ENCODE measurements at places on chromosomes 3 and 15.

- no peak for DNase-seq
Measured at GRCh38 chr15:26767169-26767670, 5.6 kb downstream of the GABRB3 start.

GRCh38 chr15:60973637-60974415 lies 255.3 kb downstream of the RORA start:
- DNase-seq: peak; percentile 48

GRCh38 chr3:135213213-135213612 lies 418.2 kb downstream of the EPHB1 start:
- DNase-seq: no peak

DNA sequence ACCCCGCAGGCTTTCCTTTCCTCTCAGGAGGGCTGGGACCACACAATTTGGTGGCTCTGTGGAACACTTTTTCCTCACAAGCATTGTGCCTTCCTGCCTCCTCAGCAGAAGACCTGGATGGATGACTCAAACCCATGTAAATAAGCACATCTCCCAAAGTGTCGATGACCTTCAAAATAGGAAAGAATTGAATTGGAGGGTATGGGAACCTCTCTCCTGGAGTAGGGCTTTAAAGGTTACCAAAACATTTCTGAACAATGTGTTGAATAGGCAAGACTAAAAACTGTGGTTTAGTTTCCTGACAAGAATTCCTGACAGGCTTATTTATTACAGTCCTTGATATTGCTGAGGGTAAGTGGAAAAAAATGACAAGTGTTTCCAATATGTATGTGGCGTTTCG lies 118.2 kb downstream of the ALDH1A2 start:
- no peak for DNase-seq

All from GM03348 (cell line).